Neural cell (in vitro differentiated cells): ENCODE measurements at places on chromosomes 5 and 9. TPM values are rescaled to one million over a fixed set of nuclear protein-coding genes. Genes with fewer than 3 reads are reported as not detected.

Gene TAF11L13
- not detected in 2 replicates for polyA plus RNA-seq

Gene PCDHA1
- polyA plus RNA-seq = 0.28 TPM in 1 of 2 replicates, not detected in the other

Gene TRAF1
- 0.42 and 0.89 TPM in 2 replicates for polyA plus RNA-seq

Gene OSTF1
- 6.2 and 8.8 TPM in 2 replicates for polyA plus RNA-seq

Gene IL7R
- polyA plus RNA-seq = 0.10 TPM in 1 of 2 replicates, not detected in the other

Gene PPP3R2
- polyA plus RNA-seq = not detected in 2 replicates

Gene CATSPER3
- 0.17 and 0.80 TPM in 2 replicates for polyA plus RNA-seq

Gene SLC6A7
- 1.5 and 4.6 TPM in 2 replicates for polyA plus RNA-seq

Gene FRMD3
- polyA plus RNA-seq = 11.1 and 13.0 TPM in 2 replicates

Gene TLR4
- 0.07 and 0.74 TPM in 2 replicates for polyA plus RNA-seq

Gene CARD9
- 0.52 and 0.77 TPM in 2 replicates for polyA plus RNA-seq

Gene MELK
- 1.8 and 4.7 TPM in 2 replicates for polyA plus RNA-seq

Gene PAEP
- not detected in 2 replicates for polyA plus RNA-seq

Gene PCDHGA9
- 0.11 TPM in 1 of 2 replicates, not detected in the other for polyA plus RNA-seq

Gene PLCXD3
- 3.9 and 6.6 TPM in 2 replicates for polyA plus RNA-seq

Gene YTHDC2
- polyA plus RNA-seq = 43.7 and 44.3 TPM in 2 replicates

Gene ZNF462
- polyA plus RNA-seq = 9.1 and 15.8 TPM in 2 replicates
